ENCODE measurements at places on chromosomes 7 and 10.

DNA sequence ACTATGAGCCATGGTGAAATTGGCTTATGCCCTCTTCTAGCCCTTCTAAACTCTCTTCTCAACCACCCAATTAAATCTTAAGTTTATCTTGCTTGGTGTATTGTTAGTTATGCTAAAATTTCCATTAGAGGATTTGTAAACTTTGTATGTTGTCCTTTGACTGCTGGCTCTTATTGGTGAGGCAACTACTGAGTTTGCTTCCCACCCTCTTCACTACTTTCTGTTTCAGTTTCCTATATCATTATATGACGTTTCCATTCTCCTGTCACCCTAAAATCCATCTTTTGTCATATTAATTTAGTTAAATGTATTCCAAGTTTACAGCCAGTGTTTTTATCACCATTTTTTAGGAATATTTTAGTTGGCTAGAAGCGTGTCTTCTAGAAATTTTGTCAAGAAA, 80.9 kb upstream of the VWC2 start:
- H3K4me1 ChIP-seq, result no peaks in the 10 kb centered on the region
- no peaks in the 10 kb centered on the region for H3K27me3 ChIP-seq
- no peaks in the 10 kb centered on the region for H3K36me3 ChIP-seq
- no peak overlapping the region for H3K4me3 ChIP-seq
- no peak overlapping the region for H3K27ac ChIP-seq

DNA sequence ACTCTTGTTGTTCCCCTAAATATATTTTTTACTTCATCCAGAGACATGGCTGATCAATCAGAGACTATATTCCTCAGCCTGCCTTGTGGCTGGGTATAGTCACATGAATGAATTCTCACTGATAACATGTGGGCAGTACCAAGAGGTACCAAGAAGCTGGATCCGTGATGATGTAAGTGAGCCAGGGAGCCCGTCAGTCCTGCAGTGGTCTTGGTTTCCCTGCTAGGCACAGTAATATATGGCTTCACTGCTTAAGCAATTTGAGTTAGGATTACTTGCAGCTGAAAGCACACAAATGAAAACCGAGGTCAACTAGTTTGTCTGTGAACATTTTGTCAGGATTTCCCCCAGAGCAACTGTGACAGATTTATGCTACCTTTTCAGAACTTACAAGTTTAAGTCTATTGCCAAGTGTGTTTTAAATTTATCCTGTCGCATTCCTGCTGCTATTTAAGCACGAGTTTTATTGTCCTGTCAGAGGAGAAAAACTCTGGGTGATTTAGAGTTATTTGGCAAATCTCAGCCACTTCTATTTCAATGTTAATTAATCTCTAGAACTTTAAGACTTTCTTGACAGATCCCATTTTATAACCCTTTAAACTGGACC, 381.8 kb downstream of the PHF14 start:
- H3K36me3 ChIP-seq, result peaks cover 4% of the 10 kb centered on the region
- no peaks in the 10 kb centered on the region for H3K4me1 ChIP-seq
- no peak overlapping the region for H3K4me3 ChIP-seq
- DNase-seq, result no peak
- H3K27ac ChIP-seq, result no peak overlapping the region

- DNase-seq, result no peak
- H3K36me3 ChIP-seq, result no peaks in the 10 kb centered on the region
- H3K4me1 ChIP-seq, result no peaks in the 10 kb centered on the region
- peaks cover 4% of the 10 kb centered on the region for H3K27me3 ChIP-seq
Observed at GRCh38 chr7:47580811-47581331, 1.0 kb downstream of the TNS3 start.

DNA sequence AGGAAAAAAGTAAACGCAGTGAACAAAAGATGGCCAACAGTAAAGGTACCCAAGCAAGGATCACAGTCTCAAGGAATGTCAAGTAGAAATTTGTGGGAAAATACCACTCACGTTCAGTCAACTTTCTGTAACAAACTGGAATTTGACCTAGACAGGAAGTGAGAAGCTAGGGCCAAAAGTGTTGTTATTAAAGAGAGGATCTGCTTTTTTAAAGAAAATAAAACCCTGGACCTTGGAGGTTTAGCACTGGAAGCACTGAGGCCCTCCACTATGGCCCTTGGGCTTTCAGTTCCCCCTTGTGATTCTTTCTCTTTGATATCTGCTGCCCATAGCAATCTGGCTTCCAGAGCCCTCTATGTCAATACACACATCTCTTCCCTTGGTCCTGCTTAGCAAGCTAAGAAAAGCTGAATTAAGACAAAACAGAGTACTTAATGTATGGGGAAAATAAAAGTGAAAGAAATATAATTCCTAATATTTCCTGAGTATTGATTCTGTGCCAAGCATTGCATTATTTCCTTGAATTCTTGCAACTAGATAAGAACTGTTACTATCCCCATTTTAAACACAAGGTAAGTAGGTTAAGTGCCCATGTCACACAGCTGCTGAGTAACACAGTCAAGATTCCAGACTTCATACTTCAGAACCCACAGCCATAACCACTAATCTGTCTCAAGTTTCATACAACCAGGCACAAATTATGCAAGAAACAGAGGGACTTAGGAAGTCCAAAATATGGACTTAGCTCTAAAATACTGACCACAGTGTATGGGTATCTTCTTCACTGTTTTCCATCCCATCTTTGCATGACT, 2.6 kb upstream of the ZNF438 start:
- peaks cover 4% of the 10 kb centered on the region for H3K4me1 ChIP-seq
- H3K27me3 ChIP-seq, result no peaks in the 10 kb centered on the region
- H3K36me3 ChIP-seq, result no peaks in the 10 kb centered on the region
- no peak overlapping the region for H3K4me3 ChIP-seq

GRCh38 chr7:74023092-74023536, 4.9 kb upstream of the ELN start:
- no peaks in the 10 kb centered on the region for H3K36me3 ChIP-seq
- no peaks in the 10 kb centered on the region for H3K27me3 ChIP-seq
- DNase-seq, result peak; percentile 50
- no peak overlapping the region for H3K4me3 ChIP-seq
- H3K27ac ChIP-seq, result no peak overlapping the region
- H3K4me1 ChIP-seq, result no peaks in the 10 kb centered on the region

- DNase-seq, result no peak
- H3K4me1 ChIP-seq, result no peaks in the 10 kb centered on the region
- peaks cover 10% of the 10 kb centered on the region for H3K36me3 ChIP-seq
Observed at GRCh38 chr7:77796109-77796508, 2.1 kb downstream of the TMEM60 start.

DNA sequence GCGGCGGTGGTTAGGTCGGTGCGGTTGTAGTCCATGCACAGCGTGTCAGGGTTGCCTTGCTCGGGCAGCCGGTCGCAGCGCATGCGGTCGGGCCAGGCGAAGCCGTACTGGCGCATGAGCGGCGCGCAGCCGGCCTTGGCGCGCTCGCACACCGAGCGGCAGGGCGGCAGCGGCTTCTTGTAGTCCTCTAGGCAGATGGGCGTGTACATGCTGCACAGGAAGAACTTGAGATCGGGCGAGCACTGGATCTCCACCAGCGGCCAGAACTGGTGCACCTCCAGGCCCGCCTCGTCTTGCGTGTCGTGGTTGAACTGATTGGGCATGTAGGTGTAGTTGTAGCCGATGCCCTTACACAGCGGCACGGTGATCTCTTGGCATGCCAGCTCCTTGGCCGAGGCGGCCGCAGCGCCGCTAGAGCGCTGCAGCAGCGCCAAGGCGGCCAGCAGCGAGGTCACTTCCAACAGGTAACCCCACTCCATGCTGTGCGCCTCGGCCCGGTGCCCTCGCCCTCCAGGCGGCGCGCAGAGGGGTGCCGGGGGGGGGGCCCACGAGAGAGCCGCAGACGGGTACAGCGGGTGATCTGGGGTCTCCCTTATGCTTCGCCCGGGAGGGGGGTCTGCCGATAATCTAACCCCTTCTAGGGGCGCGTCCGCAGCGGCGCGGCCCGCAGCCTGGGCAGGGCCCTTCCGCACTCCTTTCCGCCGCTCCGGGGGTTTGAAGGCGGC, 983 bp downstream of the FZD8 start:
- H3K36me3 ChIP-seq, result no peaks in the 10 kb centered on the region
- H3K4me3 ChIP-seq, result peak overlapping the region; percentile 74
- H3K27me3 ChIP-seq, result peaks cover 8% of the 10 kb centered on the region
- peaks cover 7% of the 10 kb centered on the region for H3K4me1 ChIP-seq
- peak; percentile 80 for DNase-seq

DNA sequence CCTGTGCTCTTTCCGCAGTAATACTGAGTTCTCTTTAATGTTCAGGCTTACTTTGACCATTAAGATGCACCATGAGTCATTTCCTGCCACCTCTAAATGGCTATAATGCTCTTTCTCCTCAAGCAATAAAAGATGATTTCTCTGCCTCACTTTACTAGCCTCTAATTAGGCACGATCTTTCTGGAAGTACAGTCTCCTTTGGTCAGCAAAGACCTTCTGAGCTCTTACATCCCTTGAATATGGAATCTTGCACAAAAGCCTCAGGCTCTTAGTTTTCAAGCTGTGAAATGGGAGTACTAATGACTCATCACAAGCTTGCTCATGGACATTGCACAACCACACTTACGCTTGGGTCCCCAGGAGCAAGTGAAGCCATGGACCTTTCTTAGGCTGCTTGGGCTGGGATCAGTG, 85.9 kb downstream of the FRMD4A start:
- no peak overlapping the region for H3K27ac ChIP-seq
- DNase-seq, result no peak
- H3K27me3 ChIP-seq, result no peaks in the 10 kb centered on the region
- no peak overlapping the region for H3K4me3 ChIP-seq
- peaks cover 6% of the 10 kb centered on the region for H3K36me3 ChIP-seq

DNA sequence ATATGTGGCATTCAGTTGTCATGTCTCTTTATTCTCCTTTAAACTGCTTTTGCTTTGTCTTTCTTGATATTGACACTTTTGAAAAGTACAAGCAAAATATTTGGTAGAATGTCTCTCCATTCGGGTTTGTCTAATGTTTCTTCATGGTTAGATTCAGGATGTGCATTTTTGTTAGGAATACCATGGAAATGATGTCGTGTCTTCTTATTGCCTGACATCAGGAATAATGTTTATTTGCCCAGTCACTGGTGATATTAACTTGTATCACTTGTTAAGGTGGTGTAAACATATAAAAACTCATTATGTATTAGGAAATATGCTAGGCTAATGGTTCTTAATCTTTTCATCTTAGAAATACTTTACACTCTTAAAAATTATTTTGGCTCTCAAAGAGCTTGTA, 43.4 kb downstream of the CDK1 start:
- H3K4me3 ChIP-seq, result no peak overlapping the region
- DNase-seq, result no peak
- no peaks in the 10 kb centered on the region for H3K4me1 ChIP-seq
- no peaks in the 10 kb centered on the region for H3K27me3 ChIP-seq
- H3K27ac ChIP-seq, result no peak overlapping the region

DNA sequence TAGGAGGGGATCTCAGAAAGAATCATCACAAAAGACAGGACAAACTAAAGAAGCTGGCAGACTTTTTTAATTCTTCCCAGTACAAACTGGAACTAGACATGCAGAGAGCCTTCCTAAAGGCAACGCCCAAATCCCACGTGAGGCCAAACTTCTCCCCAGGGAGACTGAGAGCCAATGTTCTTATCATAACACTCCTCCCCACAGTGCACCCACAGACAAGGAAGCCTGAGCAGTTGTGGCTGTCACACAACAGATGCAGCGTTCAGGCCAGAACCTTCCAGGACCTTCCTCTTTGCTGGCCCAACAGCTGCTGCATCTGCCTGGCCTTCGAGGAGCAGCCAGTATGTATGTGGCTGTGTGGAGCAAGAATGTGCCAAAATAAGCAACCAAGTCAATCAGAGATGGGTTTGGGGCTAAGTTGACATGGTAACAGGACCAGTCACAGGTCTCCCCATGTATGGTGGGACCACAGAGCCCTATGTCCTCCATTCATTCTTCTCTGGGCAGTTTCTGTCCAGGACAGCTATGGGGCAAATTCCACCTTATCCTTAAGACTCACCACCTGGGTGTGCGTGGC, 34.9 kb downstream of the SRPK2 start:
- H3K4me1 ChIP-seq, result peaks cover 2% of the 10 kb centered on the region
- H3K4me3 ChIP-seq, result no peak overlapping the region
- no peaks in the 10 kb centered on the region for H3K27me3 ChIP-seq
- no peak overlapping the region for H3K27ac ChIP-seq

- no peaks in the 10 kb centered on the region for H3K36me3 ChIP-seq
- no peak for DNase-seq
- H3K27ac ChIP-seq, result no peak overlapping the region
- H3K4me1 ChIP-seq, result 0 out of 2 replicates have a peak, but pooled peaks cover 2% of the 10 kb centered on the region
Observed at GRCh38 chr10:35924759-35925158, 282.7 kb upstream of the FZD8 start.

- no peak overlapping the region for H3K27ac ChIP-seq
- H3K4me3 ChIP-seq, result no peak overlapping the region
- H3K36me3 ChIP-seq, result no peaks in the 10 kb centered on the region
- H3K27me3 ChIP-seq, result no peaks in the 10 kb centered on the region
- H3K4me1 ChIP-seq, result no peaks in the 10 kb centered on the region
- no peak for DNase-seq
Observed at GRCh38 chr10:28869606-28870201, 192.4 kb downstream of the BAMBI start.

DNA sequence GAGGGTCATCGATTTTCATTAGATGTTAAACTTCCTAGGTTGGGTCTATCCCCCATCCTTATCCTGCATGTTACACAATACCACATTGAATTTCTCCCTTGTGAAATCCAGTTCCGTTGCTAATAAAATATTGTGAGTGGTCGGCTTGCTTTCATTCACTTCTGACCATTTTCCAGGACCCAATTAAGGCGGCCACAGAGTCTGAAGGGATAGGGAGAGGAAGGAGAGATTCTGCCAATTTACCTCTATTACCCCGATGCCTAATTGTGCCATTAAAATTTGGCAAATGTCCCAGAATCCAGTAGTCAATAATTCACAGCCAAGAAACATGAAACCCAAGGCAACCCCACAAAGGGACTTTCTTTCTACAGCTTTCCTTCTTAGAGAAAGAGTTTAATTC, 129.9 kb downstream of the IPMK start:
- no peaks in the 10 kb centered on the region for H3K27me3 ChIP-seq
- no peak overlapping the region for H3K4me3 ChIP-seq
- no peaks in the 10 kb centered on the region for H3K4me1 ChIP-seq
- no peak for DNase-seq

GRCh38 chr10:123530166-123530870, 135.8 kb upstream of the GPR26 start:
- H3K36me3 ChIP-seq, result peaks cover 2% of the 10 kb centered on the region
- no peak overlapping the region for H3K4me3 ChIP-seq
- H3K27ac ChIP-seq, result no peak overlapping the region
- H3K4me1 ChIP-seq, result no peaks in the 10 kb centered on the region
- H3K27me3 ChIP-seq, result no peaks in the 10 kb centered on the region
